Umbilical cord (tissue), 2 donors: ENCODE measurements at places on chromosomes 12 and 14. TPM values are rescaled to one million over a fixed set of nuclear protein-coding genes. Genes with fewer than 3 reads are reported as not detected.

GRCh38 chr12:63826006-63826585 is 18.4 kb upstream of the SRGAP1 start:
- DNase-seq, result peak; percentile 69

GRCh38 chr12:73421832-73422231 is 1115.8 kb upstream of the ATXN7L3B start:
- DNase-seq, result no peak

- no peak for DNase-seq
Measured at GRCh38 chr12:20199780-20200179, 168.6 kb upstream of the PDE3A start.

- peak; percentile 13 for DNase-seq
Measured at GRCh38 chr12:62516927-62517326, 50.3 kb downstream of the MON2 start.

DNA sequence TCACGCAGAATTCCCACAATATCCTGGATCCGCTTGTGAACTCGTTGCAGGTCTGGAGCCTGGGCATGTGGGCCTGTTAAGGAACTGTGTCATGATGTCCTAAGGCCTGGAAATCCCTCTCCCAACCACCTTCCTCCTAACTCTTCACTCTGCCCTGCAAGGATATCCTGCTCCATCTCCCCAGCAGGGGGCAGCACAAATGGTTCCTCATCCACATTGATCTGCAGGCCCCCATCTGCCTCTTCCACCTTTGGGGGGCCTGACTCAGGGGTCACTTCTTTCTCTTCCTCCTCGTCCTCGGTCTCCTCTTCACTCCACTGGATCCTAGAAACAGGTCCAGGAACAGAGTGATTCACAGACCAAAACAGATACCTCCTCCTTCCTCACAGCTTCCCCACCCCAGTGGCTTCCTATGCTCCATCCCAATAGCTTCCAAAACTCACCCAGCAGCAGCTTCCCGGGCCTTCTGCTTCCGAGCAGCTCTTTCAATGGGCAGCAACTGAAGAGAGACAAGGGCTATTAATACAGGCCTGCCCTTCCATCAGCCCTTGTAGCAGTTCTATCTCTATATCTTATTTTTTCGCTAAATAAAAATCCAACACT is 4.5 kb downstream of the NOP2 start:
- DNase-seq, result peak; percentile 25

The TEX52 gene
- 11.3 TPM for total RNA-seq

GRCh38 chr14:44766285-44766684 is 195.5 kb downstream of the KLHL28 start:
- no peak for DNase-seq

DNA sequence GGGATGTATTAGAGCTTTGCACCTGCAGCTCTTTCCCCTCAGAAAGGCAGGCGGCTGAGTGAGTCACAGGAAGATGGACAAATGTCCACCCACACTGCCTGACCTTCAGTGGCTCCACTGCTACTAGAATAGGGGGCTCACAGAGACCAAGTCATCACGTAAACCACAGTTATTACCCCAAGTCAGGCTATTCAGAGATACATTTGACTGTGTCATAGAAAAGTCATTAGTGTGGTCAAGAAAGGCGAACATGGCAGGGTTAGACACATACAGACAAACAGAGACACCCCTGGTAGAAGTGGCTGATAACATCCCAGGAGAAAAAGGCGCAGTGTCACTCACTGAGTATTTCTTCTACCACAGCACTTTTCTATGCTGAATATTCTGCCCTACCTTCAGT is 36.0 kb downstream of the GCH1 start:
- no peak for DNase-seq

- peak; percentile 22 for DNase-seq
Measured at GRCh38 chr12:122182887-122183587, at the start of gene LRRC43. Gene LRRC43, plus strand, starts transcription at chr12:122183123. Its CDS starts 22 bp downstream, at chr12:122183145.

DNA sequence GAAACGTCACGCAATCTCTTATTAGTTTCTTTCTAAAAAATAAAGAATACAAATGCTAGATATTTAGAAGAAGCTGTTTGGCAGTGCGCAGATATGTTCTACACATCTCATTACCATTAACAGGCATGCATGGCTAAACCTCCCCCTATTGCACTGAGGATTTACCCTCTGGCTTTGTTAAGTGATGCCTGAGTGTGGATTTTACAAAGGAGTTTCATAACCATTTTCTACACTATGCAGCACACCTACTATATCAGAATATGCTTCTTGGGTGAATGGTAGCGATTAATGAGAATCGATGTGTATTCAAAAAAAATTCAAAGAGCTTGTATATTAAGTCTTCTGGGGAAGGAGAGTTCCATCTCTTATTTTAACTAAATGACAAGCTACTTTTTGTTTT is 1.1 kb upstream of the RMST start:
- no peak for DNase-seq

- no peak for DNase-seq
Measured at GRCh38 chr12:81378601-81379285, 300.9 kb downstream of the ACSS3 start.

- peak; percentile 84 for DNase-seq
Measured at GRCh38 chr12:19575337-19576243, 136.3 kb downstream of the AEBP2 start.

The BEGAIN gene
- 15.6 TPM for total RNA-seq

GRCh38 chr12:45518291-45519235 is 210.9 kb upstream of the ARID2 start:
- peak; percentile 7 for DNase-seq

GRCh38 chr12:66692170-66692569 is 13.3 kb upstream of the GRIP1 start:
- no peak for DNase-seq

The DNAJC22 gene
- total RNA-seq, result 5.1 TPM

The DEGS2 gene
- not detected for total RNA-seq

The IQSEC3 gene
- total RNA-seq, result 7.7 TPM

DNA sequence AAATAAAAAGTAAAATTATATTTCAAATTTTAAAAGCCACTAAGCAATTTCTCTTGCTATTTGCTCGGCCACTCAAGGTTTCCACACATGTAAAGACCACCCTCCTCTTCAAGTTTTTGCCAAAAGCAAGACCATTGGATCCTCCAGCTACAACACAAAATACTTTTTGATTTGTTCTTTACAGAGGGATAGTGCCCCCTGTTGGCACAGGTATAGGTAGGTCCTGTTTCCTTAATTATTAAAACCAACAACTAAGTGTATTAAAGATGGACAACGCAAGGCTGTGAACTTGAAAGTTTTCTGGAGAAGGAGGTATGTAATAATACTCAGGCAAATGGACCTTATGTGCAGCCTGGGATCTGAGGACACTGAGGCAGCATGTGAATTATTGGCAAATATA is 23.8 kb downstream of the ATP6V1D start:
- DNase-seq, result no peak

DNA sequence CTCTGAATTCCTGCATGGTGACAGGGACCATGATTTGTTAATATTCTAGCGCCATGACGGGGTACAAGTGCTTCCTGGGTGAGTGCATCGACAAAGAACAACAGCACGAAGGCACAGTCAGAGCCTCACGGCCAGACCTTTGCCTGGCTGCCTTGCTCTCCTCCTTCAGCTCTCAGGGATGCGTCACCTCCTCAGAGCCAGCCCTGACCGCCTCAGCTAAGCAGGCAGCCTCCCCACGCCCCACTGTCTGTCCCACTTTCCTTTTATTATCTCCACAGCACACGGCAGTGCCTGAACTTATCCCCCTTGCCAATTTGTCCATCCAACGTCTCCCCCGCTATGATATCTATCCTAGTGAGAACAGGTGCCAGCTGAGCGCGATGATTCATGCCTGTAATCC is 16.5 kb upstream of the FZD10 start:
- DNase-seq, result no peak

DNA sequence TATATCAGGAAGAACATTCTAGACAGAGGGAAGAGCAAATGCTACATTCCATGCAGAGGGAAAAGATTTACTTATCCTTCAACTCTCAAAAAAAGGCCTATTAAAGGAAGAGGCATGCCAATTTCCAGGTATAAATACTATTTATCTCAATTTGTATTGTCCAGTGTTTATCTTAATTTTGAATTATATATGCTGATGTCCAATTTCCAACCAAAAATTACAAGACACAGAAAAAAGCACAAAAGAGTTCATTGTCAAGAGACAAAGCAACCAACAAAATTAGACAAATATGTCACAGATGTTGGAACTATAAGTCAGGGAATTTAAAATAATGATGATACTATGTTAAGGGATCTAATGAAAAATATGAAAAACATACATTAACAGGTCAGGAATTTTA is 286.6 kb upstream of the SFSWAP start:
- no peak for DNase-seq

The TEDC1 gene
- total RNA-seq, result 15.4 TPM

GRCh38 chr12:132363661-132364347 is 34.4 kb upstream of the GALNT9 start:
- DNase-seq, result no peak

The CAPZA3 gene
- 0.72 TPM for total RNA-seq

The KRT72 gene
- 1.2 TPM for total RNA-seq

DNA sequence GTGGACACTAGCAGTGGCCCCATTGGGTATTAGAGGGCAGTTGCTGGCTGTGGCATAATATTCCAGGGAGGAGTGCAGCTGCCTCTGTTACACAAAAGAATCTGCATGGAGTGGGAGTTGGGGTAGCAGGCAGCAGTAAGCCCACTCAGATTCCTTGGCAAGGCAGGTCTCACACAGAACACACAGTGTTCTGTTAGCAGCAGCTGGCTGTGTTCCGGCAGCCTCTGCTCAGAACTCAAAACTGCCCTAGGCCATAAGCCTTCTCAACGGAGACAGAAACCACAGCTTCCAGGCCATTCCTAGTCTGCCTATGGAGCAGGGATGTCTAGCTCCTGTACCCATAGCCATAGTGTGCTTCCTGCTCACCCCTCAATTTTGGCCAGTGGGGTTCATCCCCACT is 1085.4 kb downstream of the SLC6A15 start:
- DNase-seq, result no peak

The TPH2 gene
- total RNA-seq, result 3.9 TPM

DNA sequence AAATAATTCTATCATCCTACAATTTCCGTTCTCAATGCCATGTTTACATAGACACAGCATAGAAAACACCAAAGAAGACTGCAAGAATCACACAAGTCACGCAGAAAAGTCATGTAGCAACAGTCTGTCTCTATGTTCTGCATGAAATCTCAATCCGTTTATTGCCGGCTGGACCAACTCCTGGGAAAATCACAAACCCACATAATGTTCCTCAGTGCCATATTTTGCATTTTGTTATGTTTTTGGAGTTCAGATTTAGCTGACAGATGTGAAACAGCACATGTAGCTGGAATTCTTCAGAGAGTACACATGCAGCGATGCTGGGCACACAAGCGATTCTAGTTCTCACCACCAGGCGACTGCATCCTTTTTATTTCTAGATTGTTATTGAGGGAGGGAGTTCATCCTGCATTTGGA is 193.1 kb downstream of the APAF1 start:
- peak; percentile 44 for DNase-seq

The SCN8A gene
- total RNA-seq, result 6.0 TPM

The HAL gene
- 69.6 TPM for total RNA-seq

DNA sequence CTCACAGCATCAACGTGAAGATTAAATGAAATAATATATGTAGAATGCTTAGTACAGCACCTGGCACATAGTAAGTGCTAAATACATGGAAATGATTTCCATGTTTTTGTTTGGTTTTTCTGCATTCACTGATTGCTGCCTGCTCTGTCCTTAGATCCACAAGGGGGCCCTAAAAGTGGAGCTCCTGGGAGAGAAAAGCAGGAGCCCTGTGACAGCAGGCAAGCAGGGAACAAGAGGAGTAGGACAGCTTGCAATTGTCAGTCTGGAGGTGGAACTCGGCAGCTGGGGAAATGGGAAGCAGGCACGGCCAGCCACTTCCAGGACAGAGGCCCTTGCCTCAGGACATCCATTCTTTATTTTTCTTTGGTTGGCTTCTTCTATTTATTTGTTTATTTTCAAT is 292.9 kb downstream of the BMP4 start:
- peak; percentile 19 for DNase-seq

DNA sequence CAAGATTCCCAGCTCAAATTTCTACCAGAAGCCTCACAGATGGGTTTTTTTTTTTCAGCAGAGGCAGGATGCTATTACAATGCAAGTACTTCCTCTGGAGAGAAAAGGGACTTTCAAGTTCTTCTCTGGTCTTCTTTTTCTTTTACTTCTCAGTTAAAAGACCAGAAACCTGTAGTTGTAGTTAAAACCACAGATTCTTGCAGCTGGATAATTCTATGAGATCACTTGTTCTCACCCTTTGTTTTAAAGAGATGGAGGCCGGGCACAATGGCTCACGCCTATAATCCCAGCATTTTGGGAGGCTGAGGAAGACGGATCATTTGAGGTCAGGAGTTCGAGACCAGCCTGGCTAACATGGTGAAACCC is 47.6 kb upstream of the OVCH1 start:
- no peak for DNase-seq

The SLC6A13 gene
- total RNA-seq, result 11.1 TPM

DNA sequence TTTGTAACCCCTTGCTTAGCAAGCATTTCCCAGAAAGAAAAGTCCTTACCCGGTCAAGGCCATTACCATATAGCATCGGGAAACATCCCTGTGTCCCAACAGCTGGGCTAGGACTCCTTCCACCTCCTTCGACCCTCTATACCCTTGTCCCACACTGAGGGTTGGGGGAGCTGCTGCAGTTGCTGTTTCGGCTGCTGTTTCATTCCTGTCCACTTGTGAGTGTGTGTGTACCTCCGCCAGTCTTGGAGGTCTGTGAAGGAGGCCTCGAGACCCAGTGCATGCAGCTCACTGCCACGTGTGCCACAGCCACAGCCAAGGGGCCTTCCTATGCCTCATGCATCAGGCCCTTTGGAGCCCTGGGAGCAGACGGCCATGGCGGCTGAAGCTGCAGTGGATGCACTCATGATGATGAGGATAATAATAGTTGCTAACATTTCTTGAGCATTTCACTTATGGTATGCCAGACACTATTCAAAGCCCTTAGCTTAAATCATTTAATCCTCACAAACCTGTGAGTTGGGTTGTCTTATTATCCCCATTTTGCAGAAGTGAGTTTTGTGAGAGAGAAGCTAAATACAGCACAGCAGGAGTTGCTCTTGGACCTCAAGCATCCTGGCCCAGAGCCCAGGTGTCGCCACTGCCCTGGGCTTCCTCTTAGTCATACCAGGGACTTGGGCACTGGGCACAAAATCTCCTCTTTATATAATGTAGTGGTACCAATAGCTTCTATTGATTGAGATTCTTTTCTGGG is 156.5 kb downstream of the PRKCH start:
- DNase-seq, result no peak

The LTBP2 gene
- total RNA-seq, result 103 TPM

GRCh38 chr12:6827437-6827911 is 733 bp upstream of the P3H3 start:
- peak; percentile 85 for DNase-seq

The LARP4 gene
- total RNA-seq, result 48.2 TPM
